ENCODE measurements at places on chromosomes 3 and 15.

DNA sequence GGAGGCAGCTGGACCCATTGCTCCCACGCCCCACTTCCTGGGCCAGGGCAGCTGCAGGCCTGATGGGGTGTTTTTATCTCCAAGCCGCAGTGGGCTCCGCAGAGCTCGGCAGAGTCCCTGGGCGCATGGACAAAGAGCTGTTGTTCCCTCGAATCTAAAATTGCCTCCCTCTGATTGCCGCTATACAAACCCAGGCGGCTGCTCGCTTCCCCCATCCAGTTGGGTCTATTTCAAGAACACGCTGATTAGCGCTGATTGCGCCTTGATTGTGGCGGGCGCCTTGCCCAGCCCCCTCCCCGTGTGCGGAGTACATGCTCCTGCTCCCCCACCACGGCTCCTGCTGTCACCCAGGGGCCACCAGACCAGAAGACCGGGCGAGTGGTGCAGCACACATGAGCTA is 43.4 kb upstream of the SLC6A1 start:
- no peak for DNase-seq

- DNase-seq = no peak
These were observed 230.2 kb downstream of the OCA2 start for GRCh38 chr15:27868828-27869404.

- DNase-seq = no peak
These were observed 37.8 kb upstream of the IL20RB start for GRCh38 chr3:136919799-136920580.

- DNase-seq = no peak
These were observed 243.6 kb downstream of the ATP8B4 start for GRCh38 chr15:49875392-49875791.

- no peak for DNase-seq
These were observed 417.3 kb downstream of the GABRB3 start for GRCh38 chr15:26355472-26356074.

- no peak for DNase-seq
These were observed 104.3 kb downstream of the LINGO1 start for GRCh38 chr15:77528290-77528967.

- DNase-seq = no peak
These were observed 91.7 kb upstream of the PDZRN3 start for GRCh38 chr3:73716418-73716817.

- no peak for DNase-seq
These were observed 2.8 kb downstream of the TBC1D23 start for GRCh38 chr3:100263583-100263982.
